Smooth muscle cell of the brain vasculature (primary cell): ENCODE measurements at places on chromosomes 13 and 19.
A peak's percentile ranks its signal among the peaks of the same experiment; 100 is the strongest.

DNA sequence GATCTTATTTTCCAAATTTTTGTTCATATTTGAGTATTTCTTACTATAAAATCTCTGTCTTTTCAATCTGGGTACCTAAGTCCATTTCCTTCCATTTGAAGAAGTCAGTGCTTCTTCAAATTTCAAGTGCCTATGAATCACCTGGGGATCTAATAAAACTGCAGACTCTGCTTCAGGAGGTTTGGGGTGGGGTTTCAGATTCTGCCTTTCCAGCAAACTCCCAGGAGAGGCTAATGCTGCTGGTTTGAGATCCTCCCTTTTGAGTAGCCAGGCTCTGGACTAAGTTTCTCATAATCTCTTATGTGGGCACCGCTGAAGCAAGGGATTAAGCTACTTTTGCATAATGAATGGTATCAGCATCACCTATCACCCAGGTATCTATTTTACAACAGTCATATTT, 242.4 kb downstream of the RGCC start:
- no peak for DNase-seq

DNA sequence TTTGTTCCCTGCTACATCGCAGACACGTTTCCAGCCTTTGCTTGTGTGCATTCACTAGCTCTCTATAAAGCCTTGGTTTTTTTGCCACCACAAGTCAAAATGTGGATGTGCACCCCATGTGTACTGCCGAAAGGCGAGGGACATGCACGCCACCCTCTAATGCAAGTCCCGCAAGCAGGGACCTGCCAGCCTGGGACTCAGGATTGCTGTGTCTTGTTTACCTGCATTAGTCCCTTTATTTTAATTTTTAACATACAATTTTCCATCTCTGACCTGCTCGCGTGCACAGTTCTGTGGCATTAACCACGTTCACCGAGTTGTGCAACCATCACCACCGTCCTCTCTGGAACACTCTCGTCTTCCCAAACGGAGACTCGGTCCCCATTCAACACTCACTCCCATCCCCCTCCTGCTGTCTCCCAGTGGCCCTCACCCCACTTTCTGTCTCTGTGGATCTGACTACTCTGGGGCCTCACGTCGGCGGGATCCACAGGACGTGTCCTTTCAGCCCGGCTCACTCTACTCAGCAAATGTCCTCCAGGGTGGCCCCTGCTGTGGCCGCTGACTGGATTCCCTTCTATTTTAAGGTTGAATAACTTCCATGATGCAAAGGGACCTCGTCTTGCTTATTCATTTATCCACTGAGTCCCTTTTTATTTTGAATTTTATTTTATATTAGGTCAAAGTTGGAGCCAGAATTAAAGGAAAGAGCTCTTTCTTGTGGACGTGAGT, 58.4 kb downstream of the RASA3 start:
- no peak for DNase-seq

DNA sequence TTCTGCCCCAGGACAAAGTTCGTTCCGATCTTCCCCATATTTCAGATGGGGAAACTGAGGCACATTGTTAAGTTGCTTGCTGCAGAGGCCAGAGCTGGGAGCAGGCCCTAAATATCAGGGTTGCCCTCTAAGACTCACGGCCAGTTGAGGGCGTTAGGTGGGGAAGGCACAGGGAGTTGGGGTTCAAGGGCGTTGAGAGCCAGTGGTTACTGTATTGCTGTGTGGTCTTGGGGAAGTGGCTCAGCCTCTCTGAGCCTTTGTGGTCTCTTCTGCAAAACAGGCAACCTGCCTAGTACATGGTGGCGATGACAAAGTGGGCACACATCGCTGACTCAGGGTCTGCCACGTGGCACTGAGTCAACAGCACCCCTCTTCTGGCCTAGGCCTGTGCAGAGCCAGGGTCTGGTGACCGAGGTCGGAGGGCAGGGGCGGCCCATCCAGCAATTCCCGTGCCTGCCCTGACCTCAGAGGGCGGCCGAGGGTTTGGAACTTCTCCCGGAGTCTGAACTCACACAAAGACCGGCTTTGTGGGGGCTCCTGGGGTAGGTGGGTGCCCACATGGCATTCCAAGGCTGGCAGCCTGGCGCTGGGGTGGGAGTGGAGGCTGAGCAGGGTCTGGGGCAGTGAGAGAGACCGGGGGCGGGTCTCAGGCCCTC, 10.2 kb downstream of the TNFAIP8L1 start:
- DNase-seq = no peak

GRCh38 chr19:14979476-14980255, at the start of gene SLC1A6:
TSS of gene SLC1A6 (minus strand) at chr19:14979864. CDS start at chr19:14972910, 6,954 bp downstream.
- DNase-seq = no peak

- DNase-seq = no peak
These were observed 111.4 kb upstream of the C1QTNF9B start for GRCh38 chr13:24008679-24009078.

- no peak for DNase-seq
These were observed 7.2 kb downstream of the NALCN start for GRCh38 chr13:101408992-101409656.

GRCh38 chr13:24185591-24186232, 25.2 kb downstream of the SPATA13 start:
- no peak for DNase-seq

DNA sequence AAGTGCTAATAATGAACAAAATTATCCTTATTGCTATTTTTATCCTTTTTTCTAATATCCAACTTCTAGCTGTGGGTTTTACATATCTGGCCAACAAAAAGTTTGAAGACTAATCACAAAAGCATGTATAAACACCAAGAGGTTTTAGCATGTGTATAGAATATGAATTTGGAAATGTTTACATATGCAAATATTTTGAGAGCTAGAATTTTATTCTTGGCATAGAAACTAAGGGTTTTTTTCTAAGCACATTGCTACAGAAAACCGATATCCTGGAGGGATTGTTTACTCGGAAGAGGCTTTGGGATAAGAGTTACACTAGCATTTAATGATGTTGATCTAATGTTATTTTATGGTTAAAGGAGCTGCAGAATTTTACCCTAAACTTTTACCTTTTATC, 392.1 kb downstream of the EFNB2 start:
- DNase-seq = peak; percentile 33

DNA sequence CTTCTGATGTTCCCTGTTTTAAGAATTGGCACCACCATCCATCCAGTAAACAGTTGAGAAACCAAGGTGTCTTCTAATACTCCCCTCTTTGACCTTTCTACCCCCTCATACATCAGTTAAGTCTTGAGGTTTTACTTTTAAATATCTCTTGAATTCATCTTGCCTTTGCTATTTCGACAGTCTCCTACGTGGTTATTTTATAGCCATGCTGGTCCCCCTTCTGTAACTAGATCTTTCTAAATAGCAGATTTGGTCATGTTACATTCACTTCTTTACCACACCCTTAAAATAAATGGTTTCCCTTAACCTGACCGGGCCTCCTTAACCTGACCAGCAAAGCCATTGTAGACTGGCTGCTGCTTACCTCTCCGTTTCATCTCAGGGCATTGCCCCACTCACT, 5.4 kb downstream of the GPR180 start:
- DNase-seq = no peak

DNA sequence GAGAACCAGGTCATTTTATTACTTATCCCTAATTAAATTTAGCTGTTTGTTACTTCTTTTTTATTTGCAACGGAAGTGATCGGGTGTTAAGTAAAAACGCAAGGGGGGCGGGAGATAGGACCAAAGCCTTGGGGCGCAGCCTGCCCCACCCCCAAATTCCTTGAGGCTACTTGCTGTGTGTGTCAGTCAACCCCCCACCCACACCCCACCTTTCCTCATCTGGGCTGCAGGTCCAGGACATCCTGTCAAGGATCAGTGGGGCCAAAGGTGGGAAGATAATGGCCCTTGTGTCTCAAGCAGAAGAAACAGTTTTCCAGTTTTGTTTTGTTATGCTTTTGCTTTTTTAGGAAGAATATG, 1.2 kb upstream of the FOXO1 start:
- DNase-seq = no peak

DNA sequence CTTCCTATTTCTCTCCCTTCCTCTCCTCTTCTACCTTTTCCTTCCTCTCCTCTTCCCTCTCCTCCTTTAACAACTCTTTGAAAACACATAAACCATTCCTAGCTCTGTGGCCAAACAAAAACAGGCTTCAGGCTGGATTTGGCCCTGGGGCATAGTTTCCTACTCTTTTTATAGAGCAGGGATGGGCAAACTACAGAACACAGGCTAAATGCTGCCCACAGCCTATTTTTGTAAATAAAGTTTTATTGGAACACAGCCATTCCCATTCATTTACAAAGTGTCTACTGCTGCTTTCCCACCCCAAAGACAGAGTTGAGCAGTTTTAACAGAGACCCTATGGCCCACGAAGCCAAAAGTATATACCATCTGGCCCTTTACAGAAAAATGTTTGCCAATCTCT, 35.4 kb downstream of the LHFPL6 start:
- no peak for DNase-seq

DNA sequence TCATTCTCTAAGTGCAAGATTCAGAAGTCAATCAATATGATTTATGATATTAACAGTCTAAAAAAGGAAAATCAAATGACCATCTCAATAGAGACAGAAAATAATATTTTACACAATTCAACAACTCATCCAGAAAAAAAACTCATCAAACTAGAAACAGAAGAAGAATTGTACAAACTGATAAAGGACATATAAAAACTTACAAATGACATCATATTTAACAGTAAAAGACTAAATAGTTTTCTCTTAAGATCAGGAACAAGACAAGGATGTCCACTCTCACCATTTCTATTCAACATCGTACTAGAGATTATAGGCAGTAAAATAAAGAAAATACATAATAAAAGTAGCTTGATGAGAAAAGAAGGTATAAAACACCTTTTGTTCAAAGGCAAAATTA, 527.3 kb downstream of the DACH1 start:
- DNase-seq = no peak

DNA sequence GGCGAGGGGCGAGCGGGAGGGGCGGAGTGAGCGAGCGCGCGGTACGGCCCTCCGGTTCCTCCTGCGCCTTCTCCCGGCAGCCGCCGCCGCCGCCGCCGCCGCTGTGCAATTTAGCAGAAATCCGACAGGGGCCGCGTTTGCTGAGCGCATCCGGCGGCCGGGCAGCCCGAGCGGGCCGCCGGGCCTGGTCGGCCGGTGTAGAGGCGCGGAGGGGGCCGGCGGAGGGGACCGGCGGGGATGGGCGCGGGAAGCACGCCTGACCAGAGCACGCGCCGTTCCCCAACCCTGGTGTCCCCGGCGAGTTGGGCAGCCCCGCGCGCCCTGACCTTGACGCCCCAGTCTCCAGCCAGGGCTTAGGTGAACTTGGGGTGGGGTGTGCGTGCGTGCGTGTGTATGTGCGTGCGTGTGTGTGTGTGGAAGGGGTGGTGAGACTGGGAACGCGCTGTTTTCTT, 144.5 kb upstream of the ZNF536 start:
- DNase-seq = no peak

DNA sequence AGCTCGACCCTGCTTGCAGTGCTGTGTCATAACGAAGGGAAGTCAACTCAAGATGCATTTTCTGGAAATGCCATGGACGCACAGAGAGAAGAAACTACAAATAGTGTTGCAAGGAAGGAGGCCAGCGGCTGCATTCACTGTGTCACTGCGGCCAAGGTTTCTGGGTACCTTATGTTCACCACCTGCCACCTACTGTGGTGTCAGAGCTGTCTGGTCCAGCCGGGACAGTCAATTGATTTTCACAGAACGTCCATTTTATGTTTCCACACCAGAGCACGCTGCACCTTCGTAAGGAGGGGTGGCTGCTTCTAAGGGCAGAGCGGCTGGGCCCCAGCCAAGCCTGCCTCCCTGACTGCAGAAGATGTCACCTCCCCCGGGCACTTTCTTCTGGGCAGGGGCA, 17.7 kb downstream of the TSHZ3 start:
- no peak for DNase-seq

GRCh38 chr13:33033986-33034385, 17.8 kb downstream of the KL start:
- DNase-seq = no peak

DNA sequence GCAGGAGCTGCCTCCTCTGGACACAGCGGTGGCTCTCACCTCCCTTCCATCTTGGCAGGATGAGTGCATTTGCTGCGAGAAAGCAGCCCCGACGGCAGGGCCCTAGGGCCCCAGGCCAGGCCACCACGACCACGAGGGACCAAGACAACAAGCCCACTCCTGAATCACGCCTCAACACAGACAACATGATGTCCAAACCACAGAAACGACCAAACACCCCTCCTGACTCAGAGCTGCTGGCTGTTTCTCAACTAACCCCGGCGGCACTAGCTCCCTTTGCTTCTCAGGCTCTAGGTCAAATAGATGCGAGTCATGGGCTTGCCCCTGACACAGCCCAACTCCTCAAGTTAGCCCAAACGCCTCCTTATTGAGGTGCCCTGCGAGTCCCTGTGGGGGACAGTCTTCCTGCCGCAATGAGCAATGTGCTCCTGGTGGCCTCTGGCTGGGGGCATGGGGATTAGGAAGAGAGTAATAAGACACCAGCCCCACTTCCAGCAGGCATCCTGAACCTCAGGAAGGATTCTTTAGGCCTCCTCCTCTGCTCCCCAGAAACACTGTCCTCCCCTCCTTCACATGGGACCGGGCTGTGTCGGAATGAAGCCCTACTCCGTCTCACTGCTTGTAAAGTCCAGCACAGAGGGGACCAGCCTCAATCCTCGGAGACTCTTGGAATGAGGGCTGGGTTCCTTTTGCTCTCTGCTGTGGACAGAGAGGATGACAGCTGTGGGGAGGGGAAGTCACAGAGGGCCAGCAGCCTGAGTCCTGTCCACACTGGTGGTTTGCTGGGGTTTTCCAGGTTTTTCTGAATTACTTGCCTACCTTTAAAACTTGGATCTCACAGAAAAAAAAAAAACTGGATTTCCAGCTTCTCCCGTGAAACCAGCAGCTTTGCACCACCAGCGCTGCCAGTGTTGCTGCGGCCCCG, 6.9 kb upstream of the ATF5 start:
- no peak for DNase-seq

DNA sequence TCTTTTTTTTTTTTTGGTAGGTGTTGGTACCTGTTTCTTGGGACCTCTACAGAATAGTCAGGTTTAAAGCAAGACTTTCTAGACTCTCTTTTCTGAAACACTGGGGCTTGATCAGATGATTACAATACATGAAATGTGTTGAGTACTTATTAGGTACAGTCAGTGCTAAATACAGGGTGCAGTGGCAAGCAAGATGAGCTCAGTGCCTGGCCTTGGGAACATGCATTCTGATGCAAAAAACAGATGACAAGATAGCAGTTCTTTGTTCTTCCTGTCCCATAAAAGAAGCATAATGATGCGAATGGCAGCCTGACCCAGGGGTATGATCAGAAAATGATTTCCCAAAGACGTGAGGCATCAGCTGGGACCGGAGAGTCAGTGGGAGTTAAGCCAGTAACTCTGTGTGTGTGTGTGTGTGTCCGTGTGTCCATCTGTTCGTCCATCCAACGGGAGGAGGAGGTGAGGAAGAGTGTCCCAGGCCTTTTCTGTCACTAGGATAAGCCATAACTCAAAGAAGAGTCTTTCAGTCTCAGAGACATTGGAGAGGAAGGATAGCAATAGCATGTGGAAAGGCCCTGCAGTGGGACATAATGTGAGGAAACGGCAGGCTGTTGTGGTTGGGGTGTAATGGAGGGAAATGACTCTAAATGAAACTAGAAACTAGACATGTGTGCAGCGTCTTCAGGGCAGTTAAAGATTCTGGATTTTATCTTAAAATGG, 32.2 kb downstream of the SLAIN1 start:
- DNase-seq = no peak
